ENCODE measurements at places on chromosomes 12 and 14.

DNA sequence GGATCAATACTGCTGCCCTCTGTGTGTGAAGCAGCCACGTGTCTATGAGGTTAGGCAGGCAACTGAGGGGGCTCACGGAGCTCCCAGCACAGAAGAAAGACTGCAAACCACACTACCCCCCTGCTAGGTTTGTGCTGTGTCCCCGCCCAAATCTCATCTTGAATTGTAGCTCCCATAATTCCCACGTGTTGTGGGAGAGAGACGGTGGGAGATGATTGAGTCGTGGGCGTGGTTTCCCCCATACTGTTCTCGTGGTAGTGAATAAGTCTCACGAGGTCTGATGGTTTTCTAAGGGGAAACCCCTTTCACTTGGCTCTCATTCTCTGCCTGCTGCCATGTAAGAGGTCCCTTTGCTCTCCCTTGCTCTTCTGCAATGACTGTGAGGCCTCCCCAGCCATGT is 68.6 kb downstream of the ACTN1 start:
- no peak for DNase-seq

GRCh38 chr12:120528861-120529525 is at the start of gene COQ5:
COQ5 (minus strand) TSS chr12:120529158; CDS start chr12:120529141, 17 bp downstream.
- peak; percentile 71 for DNase-seq

- no peak for DNase-seq
Measured at GRCh38 chr14:76421662-76422061, 45.7 kb downstream of the ESRRB start.

GRCh38 chr14:26606729-26607312 is 9.0 kb upstream of the NOVA1 start:
- DNase-seq = no peak

DNA sequence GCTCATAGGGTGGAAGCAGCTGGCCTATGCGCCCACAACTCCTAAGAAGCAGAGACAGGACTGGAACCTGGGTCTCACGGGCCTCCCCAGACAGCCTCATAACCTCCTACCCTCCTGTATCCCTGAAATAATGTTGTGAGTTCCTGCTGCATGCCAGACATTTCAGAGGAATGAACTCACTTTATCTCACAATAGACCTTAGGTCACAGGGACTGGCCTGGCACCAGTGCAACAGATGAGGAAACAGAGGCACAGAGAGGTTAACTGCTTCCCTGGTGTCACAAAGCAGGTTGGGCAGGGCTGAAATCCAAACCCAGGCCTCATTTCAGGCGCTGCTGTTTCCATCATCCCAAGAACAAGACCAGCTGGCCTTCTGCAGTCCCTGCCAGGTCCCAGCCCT is 5.3 kb downstream of the PHETA1 start:
- DNase-seq = no peak

- DNase-seq = peak; percentile 57
Measured at GRCh38 chr14:91573894-91574837, 64.1 kb upstream of the PPP4R3A start.

DNA sequence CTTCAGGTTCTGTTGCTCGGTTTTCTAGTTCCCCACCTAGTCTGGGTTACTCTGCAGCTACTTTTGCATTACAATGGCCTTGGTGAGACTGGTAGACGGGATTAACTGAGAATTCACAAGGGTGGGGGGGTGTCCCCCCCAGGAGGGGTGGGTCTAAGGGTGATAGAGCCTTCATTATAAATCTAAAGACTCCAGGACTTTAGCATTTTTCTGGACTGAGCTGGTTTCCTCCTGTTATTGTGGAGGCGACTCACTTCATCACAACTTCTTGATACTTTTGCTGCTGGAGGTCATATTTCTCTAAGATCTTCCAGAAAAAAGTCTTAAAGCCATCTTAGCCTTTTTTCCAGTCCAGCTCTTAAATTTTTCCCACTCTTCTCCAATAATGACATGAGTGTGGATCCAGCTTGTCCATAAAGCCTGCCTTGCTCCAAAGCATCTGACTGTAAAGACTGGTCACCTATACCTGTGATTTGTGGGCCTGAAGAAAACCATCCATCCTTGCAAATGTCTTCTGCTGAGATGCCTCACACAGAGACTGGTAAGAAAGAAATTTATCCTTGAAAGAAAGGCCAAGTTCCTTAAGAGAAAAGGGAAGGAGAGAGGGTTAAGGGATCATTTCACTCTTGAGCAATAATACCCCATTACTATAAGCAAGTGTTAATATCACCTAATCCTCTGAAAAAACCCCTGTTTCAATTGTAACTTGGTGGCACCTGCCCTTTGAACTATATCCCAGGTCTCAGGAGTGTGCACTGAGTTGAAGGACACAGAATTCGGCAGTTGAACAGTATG is 19.7 kb upstream of the SLC2A14 start:
- DNase-seq = no peak

GRCh38 chr12:52023976-52024688 is 17.4 kb downstream of the TAMALIN start:
- DNase-seq = no peak

DNA sequence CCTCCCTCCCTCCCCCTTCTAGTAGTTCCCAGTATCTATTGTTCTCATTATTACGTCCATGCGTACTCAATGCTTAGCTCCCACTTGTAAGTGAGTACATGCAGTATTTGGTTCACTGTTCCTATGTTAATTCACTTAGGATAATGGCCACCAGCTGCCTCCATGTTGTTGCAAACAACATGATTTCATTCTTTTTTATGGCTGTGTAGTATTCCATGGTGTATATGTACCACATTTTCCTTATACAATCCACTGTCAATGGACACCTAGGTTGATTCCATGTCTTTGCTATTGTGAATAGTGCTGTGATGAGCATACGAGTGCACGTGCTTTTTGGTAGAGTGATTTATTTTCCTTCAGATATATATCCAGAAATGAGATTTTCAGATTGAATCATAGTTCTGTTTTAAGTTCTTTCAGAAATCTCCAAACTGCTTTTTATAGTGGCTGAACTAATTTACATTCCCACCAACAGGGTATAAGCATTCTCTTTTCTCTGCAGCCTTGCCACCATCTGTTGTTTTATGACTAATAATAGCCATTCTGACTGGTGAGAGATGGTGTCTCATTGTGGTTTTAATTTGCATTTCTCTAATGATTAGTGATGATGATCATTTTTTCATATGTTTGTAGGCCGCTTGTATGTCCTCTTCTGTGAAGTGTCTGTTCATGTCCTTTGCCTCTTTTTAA is 17.9 kb upstream of the CLEC7A start:
- no peak for DNase-seq

Data from NCI-H1092 (cell line).